Heart left ventricle (tissue), 16 donors: ENCODE measurements at places on chromosomes 11 and 22. TPM values are rescaled to one million over a fixed set of nuclear protein-coding genes. Genes with fewer than 3 reads are reported as not detected.

The DENND6B gene
- total RNA-seq: 3.2 TPM

DNA sequence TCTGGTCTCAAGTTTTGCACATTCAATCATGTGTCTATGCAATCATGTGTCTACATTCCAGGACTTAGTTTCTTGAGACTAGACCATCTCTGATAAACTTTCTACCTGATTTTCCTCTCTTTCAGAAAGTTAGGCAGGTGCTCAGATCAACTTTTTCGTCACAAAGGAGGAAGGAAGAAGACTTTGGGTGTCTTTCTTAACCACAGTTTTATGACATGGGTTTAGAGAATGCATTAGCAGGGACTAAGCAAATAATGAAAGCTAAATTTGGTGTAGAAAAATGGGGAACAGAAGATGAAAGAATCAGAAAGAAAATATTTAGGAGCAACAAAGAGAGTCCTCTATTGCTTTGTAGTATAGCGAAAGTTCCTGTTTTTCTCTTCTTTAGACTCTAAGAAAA lies 7.7 kb upstream of the GLYATL1B start:
- DNase-seq: no peak

GRCh38 chr11:8336356-8337129 lies 72.9 kb upstream of the LMO1 start:
- DNase-seq: no peak

GRCh38 chr11:1181853-1182535 lies 24.2 kb downstream of the MUC5AC start:
- no peak for DNase-seq

DNA sequence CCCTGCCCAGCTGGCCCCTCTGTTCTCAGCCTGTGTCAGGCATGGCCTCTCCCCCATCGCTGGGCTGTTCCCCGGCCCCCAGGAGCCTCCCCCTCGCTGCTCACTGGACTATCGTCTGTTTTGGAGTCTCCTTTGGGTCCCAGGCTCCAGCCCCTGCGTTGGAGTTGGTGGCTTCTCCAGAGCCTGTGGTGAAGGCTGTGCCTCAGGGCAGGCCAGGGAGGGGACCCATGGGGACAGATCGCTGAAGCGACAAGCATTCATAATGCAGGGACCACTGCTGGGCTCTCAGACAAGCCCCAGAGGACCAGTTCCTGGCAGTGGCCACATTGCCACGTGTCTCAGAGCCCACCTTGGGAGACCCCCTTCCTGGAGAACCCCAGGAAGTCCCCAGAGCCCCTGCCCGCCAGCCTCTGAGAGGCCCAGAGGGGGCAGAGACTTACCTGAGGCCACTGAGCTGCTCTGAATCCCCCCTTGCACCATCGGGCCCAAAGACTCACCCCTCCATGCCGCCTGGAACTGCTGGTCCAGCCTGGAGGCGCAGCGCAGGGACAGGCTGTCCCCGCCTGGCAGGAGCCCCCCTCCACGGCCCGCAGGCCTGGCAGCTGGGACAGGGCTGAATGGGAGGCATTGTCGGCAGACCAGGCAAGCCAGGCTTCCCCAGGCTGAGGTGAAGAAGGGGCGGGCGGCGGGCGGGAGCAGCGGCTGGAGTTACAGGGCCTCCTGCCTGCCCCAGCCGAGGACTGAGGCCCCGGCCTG lies at the start of gene CHADL:
TSS of gene CHADL (minus strand) at position 555 of the 756 bp plus-strand sequence. CDS start at position 505, 50 bp downstream.
- no peak for DNase-seq

The C1QTNF4 gene
- total RNA-seq: 0.70 TPM

DNA sequence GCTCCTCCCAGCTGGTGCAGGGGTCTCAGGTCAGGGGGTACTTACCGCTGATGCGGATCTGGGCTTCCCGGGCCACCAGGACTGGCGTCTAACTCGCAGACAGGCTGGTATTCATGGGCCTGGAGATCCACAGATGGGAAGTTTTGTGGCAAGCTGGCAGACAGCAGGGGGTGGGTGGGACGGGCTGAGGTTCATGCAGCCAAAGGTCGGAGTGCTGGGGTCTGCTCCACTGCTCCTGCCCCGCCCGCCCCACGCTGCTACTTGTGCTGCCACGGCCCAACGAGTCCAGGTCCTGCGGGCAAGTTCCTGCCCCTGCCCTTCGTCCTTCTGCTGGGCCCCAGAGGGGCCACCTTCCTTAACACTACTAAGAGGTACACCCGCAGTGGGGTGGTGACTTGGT lies 3.1 kb downstream of the ACY3 start:
- DNase-seq: no peak

GRCh38 chr11:26578998-26579661 lies 7.1 kb upstream of the MUC15 start:
- no peak for DNase-seq

The MS4A7 gene
- 38.9 TPM for total RNA-seq

GRCh38 chr11:67517784-67518552 lies 5.3 kb downstream of the CABP2 start:
- DNase-seq: no peak
